ENCODE measurements at places on chromosomes 7 and 10. TPM values are rescaled to one million over a fixed set of nuclear protein-coding genes. Genes with fewer than 3 reads are reported as not detected.

- DNase-seq: peak; percentile 38
Observed at GRCh38 chr10:120184547-120185337, 272.3 kb upstream of the PLPP4 start.

- DNase-seq: no peak
Observed at GRCh38 chr7:2084331-2084730, 148.4 kb downstream of the MAD1L1 start.

- peak; percentile 83 for DNase-seq
Observed at GRCh38 chr10:23157691-23158369, 34.3 kb upstream of the PTF1A start.

GRCh38 chr7:23108995-23109394, 3.4 kb downstream of the KLHL7 start:
- DNase-seq: no peak

DNA sequence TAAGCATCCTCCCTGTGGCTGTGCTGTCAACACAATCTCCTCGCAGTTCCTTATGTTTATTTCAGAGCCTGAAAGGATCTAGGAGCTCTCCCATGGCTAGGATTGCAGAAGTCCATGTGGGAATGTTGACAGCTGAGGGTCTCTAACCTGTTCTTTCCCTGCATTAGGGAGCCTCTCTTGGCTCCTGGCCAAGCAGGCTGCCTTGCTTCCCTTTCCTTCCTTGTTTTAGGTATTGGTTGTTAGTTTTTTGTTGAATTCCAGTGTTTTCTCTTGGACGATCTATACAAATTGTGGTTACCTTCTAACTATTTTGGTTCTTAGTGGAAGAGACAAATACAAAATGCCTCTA, 171.8 kb downstream of the MLLT10 start:
- DNase-seq: peak; percentile 21

- no peak for DNase-seq
Observed at GRCh38 chr10:67790534-67791408, 47.2 kb downstream of the DNAJC12 start.

DNA sequence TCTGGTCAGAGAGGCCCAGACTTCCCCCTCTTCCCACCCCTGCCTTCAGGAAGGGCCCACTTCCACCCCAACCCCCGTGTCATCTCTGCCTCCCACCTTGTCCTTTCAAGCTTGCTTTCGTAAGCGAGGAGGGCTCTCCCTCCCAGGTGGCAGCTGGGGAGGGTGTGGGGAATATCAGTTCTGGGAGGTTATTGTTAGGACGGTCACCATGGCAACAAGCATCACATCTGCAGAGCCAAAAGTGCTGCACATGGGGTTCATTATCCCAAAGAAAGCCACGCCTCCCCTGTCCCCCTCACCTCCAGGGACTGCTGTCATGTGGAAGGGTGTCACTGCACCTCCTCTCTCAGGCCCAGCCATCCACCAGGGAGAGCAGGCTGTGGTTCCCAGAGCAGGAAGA, 2.6 kb upstream of the CAMK2B start:
- no peak for DNase-seq

GRCh38 chr10:133520193-133520738, 6.9 kb upstream of the CYP2E1 start:
- DNase-seq: peak; percentile 69

DNA sequence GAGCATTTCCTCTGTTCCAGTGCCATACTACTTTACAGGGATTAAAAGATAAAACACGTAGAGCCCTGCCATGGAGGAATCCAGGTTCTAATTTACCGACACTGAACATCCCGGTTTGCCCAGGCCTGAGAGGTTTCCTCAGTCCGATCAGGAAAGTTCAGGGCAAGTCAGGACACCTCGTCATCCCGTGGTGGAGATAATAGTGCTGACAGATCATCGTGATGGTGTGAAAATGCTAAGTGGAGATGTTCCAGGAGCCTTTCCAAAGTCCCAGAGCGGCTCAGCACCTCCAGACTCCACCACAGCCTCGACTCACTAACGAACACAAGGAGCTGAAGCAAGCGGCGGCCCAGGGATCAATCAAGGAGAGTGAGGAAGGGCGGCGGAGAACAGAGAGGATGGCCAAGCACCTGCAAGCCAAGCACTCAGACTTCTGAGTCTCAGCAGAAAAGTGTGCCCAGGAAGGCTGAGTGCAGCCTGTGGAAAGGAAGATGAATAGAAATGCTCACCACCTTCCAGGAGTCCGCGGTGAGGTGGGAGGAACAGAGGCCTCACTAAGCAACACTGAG, 103.7 kb upstream of the VWC2 start:
- no peak for DNase-seq

DNA sequence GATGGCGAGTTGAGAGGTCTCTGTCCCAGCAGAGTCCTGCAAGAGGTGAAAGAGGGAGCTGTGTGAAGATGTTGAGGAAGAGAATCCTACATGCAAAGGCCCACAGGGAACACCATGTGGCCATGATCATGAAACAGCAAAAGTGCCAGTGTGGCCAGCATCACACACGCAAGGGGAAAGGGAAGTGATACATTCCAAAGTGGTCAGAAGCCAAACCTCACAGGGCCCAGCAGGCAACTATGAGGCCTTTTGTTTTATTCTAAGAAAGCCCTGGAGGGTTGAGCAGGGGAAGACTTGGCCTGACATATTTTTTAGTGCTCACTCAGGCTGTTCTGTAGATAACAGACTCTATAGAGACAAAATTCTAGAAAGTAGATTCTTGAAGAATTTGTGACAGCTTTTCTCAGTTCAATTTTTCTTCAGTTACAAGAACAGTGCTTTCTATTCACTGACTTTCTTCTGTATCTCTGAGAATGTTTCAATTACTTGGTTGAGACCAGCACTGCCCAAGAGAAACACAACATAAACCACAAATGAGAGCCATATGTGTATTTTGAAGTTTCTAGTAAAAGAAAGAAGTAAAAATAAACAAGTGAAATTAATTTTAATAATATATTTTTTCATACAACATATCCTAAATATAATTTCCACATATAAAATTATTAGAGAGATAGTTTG, 82.3 kb downstream of the HTR7 start:
- no peak for DNase-seq

The FZD8 gene
- 39.3 TPM for total RNA-seq

The TRAPPC14 gene
- 15.4 TPM for total RNA-seq

The VPS41 gene
- 37.4 TPM for total RNA-seq

The CCT6A gene
- total RNA-seq: 484 TPM

The UMAD1 gene
- total RNA-seq: 15.6 TPM

The SEMA3D gene
- 5.5 TPM for total RNA-seq

The CRYGN gene
- total RNA-seq: not detected

The BAG3 gene
- total RNA-seq: 12.5 TPM

The SPDYE9 gene
- not detected for total RNA-seq

The CPA1 gene
- 1.1 TPM for total RNA-seq
